Hepatocyte (in vitro differentiated cells): ENCODE measurements at places on chromosomes 16 and 17.

GRCh38 chr17:40419559-40420331 lies 2.0 kb upstream of the TOP2A start:
- DNase-seq = peak; percentile 31

GRCh38 chr16:48524348-48525200 lies 85.4 kb downstream of the N4BP1 start:
- DNase-seq = peak; percentile 50

DNA sequence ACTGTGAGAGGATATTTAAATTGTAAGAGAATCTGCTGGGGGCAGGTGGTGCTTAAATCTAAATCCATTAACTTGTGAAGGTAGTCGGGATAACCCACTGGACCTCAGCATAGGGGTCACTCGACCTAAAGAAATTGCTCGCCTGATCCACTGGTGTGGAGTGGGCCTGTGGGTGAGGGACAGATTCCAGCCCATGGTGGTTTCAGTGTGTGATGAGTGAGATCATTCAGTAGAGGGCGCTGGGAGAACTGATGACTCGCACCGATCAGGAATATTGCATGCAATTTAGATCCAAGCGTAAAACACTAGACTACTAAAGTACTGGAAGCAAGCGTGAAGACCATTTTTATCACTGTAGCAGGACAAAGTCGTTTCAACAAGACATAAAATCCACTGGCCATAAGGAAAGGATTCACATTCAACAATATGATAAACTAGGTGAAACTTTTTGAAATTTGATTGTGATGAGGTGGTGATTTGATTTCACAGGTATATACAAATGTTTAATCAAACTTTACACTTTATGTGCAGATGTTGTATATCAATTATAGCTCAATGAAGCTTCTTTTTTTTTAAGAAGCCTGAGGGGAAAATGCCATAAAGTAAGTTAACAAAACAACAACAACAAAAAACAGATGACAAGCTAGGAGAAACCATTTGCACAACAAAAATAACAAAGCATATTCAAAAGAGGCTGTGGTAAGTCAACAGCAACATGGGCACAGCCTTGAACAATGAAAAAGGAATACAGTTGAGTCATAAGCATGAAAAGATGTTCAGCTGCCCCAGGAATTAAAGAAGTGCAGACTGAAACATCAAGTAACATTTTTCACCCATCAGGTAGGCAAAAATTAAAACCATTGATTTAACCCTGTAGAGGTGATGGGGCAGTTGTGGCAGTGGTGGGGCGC lies 7.5 kb upstream of the TMEM170A start:
- peak; percentile 83 for DNase-seq

GRCh38 chr17:78378225-78379130 lies at the start of gene PGS1:
PGS1 (plus strand) TSS chr17:78378649; CDS start chr17:78378666, 17 bp downstream.
- DNase-seq = peak; percentile 89
